Stimulated activated CD8-positive, alpha-beta memory T cell treated with anti-CD3 and anti-CD28 coated beads, Interleukin-4, amount 100 ng/mL, for 4 hours (primary cell): ENCODE measurements at places on chromosomes 7 and 10.

DNA sequence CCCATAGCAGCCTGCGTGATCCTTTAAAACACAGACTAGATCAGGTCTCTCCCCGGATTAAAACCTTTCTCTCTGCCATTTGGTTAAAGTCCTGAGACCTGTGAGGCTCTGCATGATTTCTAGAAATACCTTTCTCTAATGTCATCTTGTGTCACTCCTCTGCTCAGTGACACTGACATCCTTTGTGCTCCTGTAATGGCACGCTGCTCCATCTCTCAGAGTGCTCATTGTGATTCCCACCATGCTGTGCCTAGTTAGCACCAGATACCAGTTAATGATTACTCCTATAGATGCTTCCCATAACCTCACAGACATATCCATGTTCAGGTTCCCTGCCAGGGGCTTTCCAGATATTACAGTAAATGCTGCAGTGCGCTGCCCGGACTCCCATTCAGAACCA is 11.7 kb upstream of the OR9A2 start:
- DNase-seq: no peak

GRCh38 chr10:100566561-100566960 is 30.8 kb downstream of the HIF1AN start:
- no peak for DNase-seq

GRCh38 chr7:70406186-70406949 is 725.6 kb upstream of the GALNT17 start:
- no peak for DNase-seq

DNA sequence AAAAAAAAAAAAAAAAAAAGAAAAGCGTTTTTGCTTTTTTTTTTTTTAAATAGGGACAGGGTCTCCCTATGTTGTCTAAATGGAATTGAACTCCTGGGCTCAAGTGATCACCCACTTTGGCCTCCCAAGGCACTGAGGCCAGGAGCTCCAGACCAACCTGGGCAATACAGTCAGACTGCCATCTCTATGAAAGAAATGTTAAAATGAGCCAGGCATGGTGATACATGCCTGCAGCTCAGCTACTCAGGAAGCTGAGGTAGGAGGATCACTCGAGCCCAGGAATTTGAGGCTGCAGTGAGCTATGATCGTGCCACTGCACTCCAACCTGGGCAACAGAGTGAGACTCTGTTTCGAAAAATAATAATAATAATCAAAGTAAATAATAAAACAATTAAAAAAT is 16.5 kb upstream of the LMTK2 start:
- DNase-seq: no peak

DNA sequence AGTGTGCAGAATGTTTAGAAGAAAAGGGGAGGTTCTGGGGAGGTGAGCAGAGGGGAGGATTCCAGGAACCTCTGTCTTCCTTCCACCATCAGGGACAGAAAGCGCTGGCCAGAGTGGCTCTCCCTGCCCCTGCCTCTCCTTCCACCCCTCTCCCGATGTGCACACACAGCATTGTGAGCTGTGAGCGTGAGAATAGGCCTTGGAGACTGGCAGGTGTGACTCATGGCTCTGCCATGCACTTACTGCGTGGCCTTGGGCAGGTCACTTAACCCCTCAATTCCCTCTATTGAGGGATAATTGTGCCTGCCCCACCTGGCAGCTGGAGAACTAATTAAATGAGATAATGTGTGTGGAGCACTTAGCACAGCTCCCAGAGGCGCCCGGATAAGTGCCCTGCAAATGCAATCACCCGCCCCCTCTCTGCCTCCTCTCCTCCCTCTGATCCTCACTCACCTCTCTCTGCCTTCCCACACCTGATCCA is 115.4 kb downstream of the ZMIZ1 start:
- no peak for DNase-seq

- no peak for DNase-seq
Measured at GRCh38 chr7:30596014-30596641, 1.4 kb downstream of the GARS1 start.

- DNase-seq: no peak
Measured at GRCh38 chr10:14192746-14193145, 138.0 kb downstream of the FRMD4A start.

- no peak for DNase-seq
Measured at GRCh38 chr7:42405782-42406181, 168.8 kb upstream of the GLI3 start.

DNA sequence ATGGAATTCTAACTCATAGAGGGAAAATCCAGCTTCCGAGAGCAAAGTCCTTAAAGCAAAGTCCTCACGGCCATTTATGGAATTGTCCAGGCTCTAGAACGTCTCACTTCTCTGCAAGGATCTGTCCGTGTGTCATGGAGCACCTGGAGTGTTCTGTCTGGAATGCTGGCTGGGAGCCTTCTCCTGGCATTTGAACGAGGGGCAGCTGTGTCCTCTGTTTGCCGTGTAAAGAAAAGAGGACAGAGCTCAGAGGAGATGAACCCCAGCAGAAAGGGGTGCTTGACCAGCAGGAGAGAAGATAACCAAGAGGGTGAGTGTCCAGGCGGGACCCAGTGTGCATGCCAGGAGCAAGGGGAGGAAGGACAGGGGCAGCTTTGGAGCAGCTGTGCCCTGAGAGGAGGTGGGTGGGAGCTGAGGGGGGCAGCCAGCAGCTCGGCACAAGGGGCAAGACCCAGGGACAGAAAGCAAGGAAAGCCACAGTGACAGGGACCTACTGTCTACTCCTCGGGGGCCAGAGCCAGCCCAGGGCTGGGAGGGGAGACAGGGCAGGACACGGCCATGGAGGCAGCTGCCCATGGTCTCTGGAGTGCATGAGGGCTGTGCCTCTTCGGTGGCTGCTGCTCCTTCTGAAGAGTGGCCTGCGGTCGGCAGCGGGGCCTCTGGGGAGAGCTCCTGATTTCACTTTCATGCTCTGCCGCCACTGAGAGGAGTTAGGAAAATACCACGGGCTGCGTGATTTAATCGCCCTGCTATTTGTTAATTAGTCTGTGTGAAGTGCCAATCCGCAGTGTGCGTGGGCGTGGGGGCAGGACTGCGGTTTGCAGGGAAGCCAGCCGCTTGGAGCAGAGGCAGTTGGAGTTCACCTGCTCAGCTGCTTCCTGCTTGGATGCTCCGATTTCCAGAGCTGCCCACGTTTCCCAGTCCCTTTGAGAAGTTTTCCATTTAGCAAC is 149.3 kb upstream of the SHH start:
- no peak for DNase-seq

DNA sequence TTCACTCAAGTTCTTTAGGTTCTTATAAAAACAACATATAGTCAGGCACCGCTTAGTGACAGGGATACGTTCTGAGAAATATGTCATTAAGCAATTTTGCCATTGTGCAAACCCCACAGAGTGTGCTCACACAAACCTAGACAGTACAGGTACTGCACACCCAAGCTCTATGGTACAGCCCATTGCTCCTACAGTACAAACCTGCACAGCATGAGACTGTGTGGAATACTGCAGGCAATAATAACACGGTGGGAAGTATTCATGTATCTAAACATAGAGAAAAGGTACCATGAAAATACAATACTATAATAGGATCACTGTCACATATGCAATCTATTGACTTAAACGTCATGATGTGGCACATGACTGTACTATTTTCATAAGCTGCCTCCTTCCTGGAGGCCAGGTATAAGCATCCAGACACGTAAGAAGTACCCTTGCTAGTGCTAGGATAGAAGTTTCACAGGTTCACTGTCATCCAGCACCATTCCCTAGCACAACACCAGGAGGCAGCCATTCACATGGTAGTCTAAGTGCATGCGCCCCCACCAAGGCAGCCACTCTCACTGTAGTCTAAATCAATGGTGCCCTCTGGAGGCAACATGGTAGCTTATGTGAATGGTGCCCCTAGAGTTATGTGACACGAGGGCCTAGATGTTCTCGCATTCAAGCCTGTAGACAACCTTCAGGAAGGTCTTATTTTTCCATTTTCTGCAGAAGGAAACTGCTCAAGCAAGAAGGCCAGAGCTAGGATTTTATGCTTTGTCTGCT is 98.5 kb downstream of the ARHGAP22 start:
- no peak for DNase-seq

DNA sequence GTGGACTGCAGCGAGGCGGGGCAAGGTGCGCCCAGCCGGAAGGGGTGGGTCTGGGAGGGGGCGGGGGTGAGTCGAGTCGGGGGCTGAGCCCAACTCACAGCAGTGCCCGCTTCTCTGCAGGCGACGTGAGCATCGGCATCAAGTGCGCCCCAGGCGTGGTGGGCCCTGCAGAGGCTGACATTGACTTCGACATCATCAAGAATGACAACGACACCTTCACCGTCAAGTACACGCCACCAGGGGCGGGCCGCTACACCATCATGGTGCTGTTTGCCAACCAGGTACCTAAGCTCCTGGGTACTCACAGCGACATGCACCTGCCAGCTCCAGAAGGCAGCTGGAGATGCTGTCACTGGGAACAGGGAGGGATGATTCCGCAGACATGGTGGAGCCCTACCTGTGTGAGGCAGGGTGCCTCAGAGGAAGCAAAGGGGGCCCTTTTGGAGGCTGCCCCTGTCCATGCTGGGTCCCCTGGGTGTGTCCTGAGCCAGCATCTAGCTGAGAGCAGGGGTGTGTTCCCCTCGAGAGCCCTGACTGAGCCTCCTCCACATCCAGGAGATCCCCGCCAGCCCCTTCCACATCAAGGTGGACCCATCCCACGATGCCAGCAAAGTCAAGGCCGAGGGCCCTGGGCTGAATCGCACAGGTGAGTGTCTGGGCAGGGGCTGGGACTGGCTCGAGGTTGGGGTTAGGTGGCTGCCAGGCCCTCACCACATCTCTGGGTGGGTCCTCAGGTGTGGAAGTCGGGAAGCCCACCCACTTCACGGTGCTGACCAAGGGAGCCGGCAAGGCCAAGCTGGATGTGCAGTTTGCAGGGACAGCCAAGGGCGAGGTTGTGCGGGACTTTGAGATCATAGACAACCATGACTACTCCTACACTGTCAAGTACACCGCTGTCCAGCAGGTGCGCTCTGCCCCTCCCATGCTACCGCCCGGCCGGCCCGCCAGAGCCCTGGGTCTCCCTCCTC is 12.8 kb downstream of the FLNC start:
- DNase-seq: no peak

DNA sequence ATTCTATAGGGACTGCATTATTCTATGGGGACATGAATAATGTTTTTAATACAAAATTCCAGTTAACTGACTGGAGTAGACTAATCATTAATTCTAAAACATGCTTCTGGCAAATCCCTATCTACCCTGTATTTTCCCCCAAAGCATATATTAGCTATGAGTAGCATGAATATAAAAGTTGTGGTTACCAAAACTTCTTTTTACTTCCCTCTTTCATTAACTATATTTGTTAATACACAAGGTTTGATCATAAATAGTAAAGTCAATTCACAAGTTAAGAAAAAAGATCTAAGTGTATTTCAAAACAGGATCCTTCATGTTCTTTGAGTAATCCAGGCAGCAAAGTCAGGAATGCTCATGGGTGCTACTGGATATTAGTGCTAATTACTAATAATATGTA is 2.9 kb upstream of the RALA start:
- no peak for DNase-seq

DNA sequence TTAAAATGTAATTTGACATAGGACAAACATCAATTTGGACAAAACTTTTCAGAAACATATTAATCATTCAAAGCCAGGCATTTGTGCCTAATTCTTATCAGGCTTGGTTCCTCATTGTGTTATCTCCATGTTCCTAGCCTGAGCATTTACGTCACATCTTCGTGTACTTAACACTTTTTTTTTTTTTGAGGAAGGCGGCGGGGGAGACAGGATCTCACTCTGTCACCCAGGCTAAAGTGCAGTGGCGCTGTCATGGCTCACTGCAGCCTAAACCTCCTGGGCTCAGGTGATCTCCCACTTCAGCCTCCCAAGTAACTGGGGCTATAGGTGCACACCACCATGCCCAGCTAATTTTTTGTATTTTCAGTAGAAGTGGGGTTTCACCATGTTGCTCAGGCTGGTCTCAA is 19.8 kb downstream of the HNRNPA2B1 start:
- DNase-seq: no peak

GRCh38 chr10:119302591-119303253 is 95.4 kb downstream of the GRK5 start:
- DNase-seq: no peak

DNA sequence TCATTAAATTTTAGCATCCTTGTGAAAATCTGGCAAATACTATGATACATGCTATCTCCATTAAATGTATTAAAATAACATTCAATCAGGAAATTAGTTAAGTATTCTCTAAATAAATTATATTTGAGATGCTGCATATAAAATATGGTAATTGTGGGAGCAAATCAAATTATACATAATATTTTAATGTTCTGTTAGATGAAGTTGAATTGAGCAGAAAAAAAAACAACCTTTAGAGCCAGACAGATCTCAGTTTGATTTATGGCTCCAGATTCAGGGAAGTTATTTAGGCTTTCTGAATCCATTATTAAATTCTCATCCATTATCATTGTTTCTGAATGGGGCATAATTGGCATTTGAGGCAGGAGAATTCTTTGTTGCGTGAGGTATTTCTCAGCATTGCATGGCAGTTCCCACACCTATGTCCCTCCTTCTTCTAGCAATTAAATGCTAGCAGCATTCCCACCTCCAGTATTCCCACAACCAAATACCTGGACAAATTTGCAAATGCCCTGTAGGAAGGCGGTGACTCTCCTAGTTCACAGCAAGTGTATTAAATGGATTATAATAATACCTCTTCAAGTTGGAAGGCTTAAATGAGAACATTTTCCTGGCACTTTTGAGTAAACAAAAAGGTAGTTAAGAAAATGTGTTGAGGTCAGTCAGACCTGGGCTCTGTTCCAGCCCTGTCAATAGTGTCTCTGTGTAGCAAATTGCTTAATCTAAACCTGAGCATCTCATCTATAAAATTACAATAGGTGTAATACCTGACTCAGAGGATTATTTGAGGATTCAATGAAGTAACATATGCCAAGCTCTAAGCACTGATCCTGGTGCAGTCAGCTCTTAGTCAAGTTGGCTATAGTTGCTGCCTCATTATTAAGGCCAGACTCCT is 108.9 kb downstream of the RNLS start:
- no peak for DNase-seq

- no peak for DNase-seq
Measured at GRCh38 chr7:113731571-113731970, 187.2 kb downstream of the PPP1R3A start.

DNA sequence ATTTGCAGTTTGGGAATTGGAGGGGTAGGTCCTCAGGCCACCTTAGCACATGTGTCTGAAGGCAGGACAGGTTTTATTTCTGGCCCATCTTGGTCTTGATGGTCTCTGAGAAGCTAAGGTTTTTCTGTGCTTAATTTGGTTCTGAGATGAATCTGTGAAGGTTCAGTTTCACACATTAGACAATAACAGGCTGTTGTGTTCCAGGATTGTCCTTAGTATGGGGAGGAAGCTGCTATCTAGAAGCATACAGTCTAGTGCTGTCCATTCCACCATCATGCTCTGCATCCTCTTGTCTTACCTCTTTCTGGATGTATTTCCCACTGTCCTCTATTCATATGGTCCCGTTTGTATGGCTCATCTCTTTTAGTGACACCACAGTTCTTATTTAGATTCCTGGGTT is 7.1 kb downstream of the UBE2D1 start:
- DNase-seq: no peak

DNA sequence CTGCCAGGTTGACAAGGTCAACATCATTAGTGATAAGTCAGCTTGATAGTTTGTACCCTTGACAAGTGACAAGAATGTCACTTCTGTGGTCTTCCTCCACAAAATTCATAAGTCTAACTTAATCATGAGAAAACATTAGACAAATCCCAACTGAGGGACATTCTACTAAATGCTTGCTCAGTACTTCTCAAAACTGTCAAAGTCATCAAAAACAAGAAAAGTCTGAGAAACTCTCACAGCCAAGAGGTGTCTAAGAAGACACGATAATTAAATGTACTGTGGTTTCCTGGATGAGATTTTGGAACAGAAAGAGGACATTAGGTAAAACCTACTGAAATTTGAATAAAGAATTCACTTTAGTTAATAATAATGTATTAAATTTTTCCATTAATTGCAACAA is 29.8 kb upstream of the SLC16A12 start:
- DNase-seq: no peak

- no peak for DNase-seq
Measured at GRCh38 chr10:84138478-84139125, 707 bp upstream of the GHITM start.
